Upper lobe of left lung (tissue), 6 donors: ENCODE measurements at places on chromosomes 13 and 19. TPM values are rescaled to one million over a fixed set of nuclear protein-coding genes. Genes with fewer than 3 reads are reported as not detected.

GRCh38 chr13:106129273-106129672 lies 406.2 kb downstream of the EFNB2 start:
- DNase-seq: no peak
- H3K36me3 ChIP-seq: no peaks in the 10 kb centered on the region
- H3K27me3 ChIP-seq: no peaks in the 10 kb centered on the region

GRCh38 chr13:114108141-114108761 lies 24.2 kb downstream of the RASA3 start:
- H3K4me1 ChIP-seq: peaks cover 15% of the 10 kb centered on the region
- H3K27me3 ChIP-seq: no peaks in the 10 kb centered on the region
- no peaks in the 10 kb centered on the region for H3K36me3 ChIP-seq
- no peak overlapping the region for H3K27ac ChIP-seq
- no peak for DNase-seq

DNA sequence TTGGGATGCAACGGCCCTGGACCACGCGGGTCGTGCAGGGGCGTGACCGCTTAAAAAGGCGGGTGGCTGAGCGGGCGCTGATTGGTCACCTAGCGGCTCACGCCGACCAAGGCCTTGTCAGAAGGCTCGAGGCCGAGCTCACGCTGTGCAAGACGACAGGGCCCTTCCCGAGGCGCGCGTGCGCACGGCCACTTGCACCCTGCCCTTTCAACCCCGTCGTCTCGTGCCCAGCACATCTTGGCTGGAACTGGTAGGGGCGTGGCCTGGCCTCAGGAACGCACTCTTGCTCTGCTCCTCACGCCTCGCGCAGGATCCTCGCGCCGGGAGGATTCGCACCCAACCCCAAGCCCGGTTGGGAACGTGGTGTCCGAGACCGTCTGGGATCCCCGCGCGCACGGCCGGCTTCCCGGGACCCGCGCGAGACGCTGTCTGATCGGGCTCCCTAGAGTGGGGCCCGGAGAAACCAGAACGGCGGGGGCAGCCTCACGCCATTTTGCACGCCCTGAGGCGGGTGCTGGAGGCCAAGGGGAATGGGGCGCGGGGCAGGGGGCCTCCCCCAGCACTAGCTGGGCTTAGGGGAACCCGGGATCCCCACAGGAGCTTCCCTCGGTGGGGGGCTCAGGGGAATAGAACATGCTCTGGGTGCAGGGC lies at the start of gene MEIOSIN:
TSS of gene MEIOSIN (plus strand) at position 280 of the 651 bp plus-strand sequence. CDS start 1,938 bp downstream, outside the sequence.
- H3K36me3 ChIP-seq: no peaks in the 10 kb centered on the region
- no peaks in the 10 kb centered on the region for H3K27me3 ChIP-seq
- H3K27ac ChIP-seq: no peak within 1 kb of the TSS
- H3K4me1 ChIP-seq: peaks cover 13% of the 10 kb centered on the region
- DNase-seq: no peak

Gene EPS8L1
- total RNA-seq: 46.7 TPM

Gene ZNF730
- total RNA-seq: 1.7 TPM
